ENCODE measurements at places on chromosomes 2 and 18. TPM values are rescaled to one million over a fixed set of nuclear protein-coding genes. Genes with fewer than 3 reads are reported as not detected.

Gene COL4A4
- total RNA-seq, result 34.0 TPM

Gene TSPYL6
- 0.14 TPM for total RNA-seq

Gene C1QL2
- not detected for total RNA-seq

Gene MOGAT1
- total RNA-seq, result not detected

Gene ERFE
- total RNA-seq, result 1.3 TPM

Gene IKZF2
- total RNA-seq, result 16.2 TPM

Gene CCDC74B
- total RNA-seq, result 12.4 TPM

Gene ACVR2A
- total RNA-seq, result 8.1 TPM

Gene CDH20
- not detected for total RNA-seq

Gene MC4R
- total RNA-seq, result not detected

- DNase-seq, result no peak
- H3K4me3 ChIP-seq, result no peak overlapping the region
- H3K36me3 ChIP-seq, result no peaks in the 10 kb centered on the region
- no peak overlapping the region for H3K27ac ChIP-seq
- H3K27me3 ChIP-seq, result no peaks in the 10 kb centered on the region
Measured at GRCh38 chr2:180657054-180657453, 323.4 kb upstream of the UBE2E3 start.

DNA sequence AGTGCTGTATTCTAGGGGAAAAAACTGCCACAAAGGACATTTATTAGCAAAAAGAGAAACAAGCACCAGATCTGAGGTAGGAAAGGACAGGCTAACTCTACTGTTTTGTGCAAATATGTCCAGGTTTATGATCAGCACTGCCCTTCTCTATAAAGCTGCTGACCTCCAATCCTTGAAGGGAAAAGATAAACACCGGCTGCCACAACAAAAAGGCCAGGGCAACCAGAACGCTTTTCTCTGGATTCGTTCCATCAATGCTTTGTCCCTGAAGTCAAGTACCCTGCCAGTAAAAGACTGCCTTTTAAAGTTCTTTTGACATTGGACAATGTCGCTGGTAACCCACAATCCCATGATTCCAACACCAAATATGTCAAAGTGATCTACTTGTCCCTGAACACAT is 21.0 kb downstream of the SMAD2 start:
- no peak overlapping the region for H3K27ac ChIP-seq
- DNase-seq, result no peak

- H3K4me1 ChIP-seq, result no peaks in the 10 kb centered on the region
- H3K4me3 ChIP-seq, result no peak overlapping the region
- DNase-seq, result no peak
- no peak overlapping the region for H3K27ac ChIP-seq
- H3K27me3 ChIP-seq, result no peaks in the 10 kb centered on the region
- no peaks in the 10 kb centered on the region for H3K36me3 ChIP-seq
Measured at GRCh38 chr2:158464426-158465281, 7.9 kb downstream of the PKP4 start.

- H3K27ac ChIP-seq, result no peak overlapping the region
- no peak for DNase-seq
- peaks cover 39% of the 10 kb centered on the region for H3K4me1 ChIP-seq
- H3K27me3 ChIP-seq, result no peaks in the 10 kb centered on the region
- H3K4me3 ChIP-seq, result peak overlapping the region; percentile 87
Measured at GRCh38 chr2:221569871-221570270, 2.2 kb downstream of the EPHA4 start.

DNA sequence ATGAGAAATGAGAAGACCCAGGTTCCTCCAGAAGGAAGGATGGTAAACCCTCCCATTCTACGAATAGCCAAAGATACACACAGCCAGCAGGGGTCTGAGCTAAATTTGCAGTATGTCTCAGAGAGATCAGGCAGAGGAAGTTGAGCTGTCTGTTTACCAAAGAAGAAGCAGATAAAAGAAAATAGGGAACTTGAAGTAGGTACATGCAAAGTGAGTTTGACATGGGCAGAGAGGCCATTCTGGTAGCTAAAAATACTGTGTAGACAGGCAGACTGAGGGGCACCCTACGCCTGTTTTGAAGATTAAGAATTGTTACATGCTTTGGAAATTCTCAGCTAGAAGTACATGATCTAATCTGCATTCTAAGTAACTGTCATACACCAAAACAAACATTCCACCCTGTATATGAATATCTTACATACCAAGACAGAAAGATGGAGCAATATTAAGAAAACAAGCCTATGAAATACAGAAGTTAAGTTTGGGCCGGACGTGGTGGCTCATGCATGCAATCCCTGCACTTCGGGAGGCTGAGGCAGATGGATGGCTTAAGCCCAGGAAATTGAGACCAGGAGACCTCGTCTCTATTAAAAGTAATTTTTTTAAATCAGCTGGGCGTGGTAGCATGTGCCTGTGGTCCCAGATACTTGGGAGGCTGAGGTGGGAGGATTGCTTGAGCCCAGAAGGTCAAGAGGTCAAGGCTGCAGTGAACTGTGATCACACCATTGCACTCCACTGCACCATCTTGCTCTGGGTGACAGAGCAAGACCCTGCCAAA is 157.9 kb downstream of the ANKRD44 start:
- DNase-seq, result no peak
- H3K4me1 ChIP-seq, result peaks cover 24% of the 10 kb centered on the region
- H3K4me3 ChIP-seq, result no peak overlapping the region
- no peaks in the 10 kb centered on the region for H3K27me3 ChIP-seq
- peak overlapping the region; percentile 40 for H3K27ac ChIP-seq

DNA sequence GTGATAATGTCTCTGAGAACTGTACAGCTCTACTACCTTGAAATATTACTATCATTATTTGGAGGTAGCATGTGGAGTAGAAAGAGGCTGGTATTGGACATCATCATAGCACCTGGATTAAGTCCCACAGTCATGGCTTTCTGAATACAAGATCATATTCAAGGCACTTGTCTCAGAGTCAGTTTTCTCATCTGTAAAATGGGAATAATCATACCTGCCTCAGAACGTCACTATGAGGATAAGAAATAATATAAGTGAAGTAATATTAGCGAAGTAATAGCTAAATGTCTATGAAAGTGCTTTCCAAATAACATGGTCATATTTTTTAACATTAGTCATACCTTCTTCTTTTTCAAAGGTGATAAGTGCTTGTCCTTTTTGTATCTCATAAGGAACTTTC is 11.0 kb downstream of the NMI start:
- H3K27me3 ChIP-seq, result no peaks in the 10 kb centered on the region
- H3K4me3 ChIP-seq, result no peak overlapping the region
- no peak for DNase-seq
- H3K4me1 ChIP-seq, result no peaks in the 10 kb centered on the region

GRCh38 chr2:17628349-17629261 is 88.1 kb downstream of the VSNL1 start:
- no peak for DNase-seq
- H3K4me3 ChIP-seq, result no peak overlapping the region
- H3K27me3 ChIP-seq, result no peaks in the 10 kb centered on the region
- H3K36me3 ChIP-seq, result no peaks in the 10 kb centered on the region
- H3K4me1 ChIP-seq, result no peaks in the 10 kb centered on the region

Data from thoracic aorta (tissue), 2 donors.